ENCODE measurements at places on chromosomes 5 and 9. TPM values are rescaled to one million over a fixed set of nuclear protein-coding genes. Genes with fewer than 3 reads are reported as not detected.

GRCh38 chr9:119765632-119766175 is 396.5 kb upstream of the BRINP1 start:
- no peak for DNase-seq

GRCh38 chr5:88672644-88673252 is 210.2 kb downstream of the MEF2C start:
- no peak for DNase-seq

GRCh38 chr9:81653240-81653639 is 36.1 kb downstream of the TLE1 start:
- no peak for DNase-seq

- DNase-seq = no peak
Measured at GRCh38 chr9:36141288-36141687, 4.8 kb downstream of the GLIPR2 start.

DNA sequence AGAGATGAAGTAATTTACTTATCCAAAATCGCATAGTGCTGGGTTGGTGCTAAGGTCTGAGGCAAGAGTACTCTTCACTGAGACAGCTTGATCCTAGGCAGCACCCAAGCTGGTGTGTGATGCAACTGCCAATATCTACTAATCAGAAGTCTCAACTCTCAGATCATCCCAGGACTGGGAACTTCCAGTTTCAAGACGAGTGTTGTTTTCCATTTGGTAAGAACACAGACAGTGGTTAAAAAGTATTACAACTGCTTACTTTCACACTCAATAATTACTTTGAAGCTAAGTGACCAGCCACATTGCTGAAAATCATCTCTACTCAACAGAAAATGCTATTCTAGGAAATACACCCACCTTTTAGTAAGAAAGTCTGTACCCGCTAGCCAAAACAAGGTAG is 45.3 kb downstream of the FBXW11 start:
- no peak for DNase-seq

DNA sequence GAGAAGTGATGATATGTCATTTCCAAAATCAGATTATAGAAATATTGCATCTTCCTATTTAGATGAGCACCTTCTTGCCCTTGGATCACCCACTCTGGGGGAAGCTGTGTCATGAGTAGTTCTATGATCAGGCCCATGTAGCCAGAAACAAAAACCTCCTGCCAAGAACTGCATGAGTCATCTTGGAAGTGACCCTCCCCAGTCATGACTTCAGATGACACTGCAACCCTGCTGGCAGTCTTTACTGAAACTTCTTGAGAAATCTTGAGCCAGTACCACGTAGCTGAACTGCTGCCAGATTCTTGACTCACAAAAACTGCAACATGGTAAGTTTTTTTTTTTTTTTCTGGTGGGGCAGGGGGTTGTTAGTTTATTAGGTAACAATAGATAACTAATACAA is 439.6 kb upstream of the PTGER4 start:
- DNase-seq = no peak

GRCh38 chr5:84614906-84615305 is 230.2 kb upstream of the EDIL3 start:
- DNase-seq = no peak

GRCh38 chr9:132387133-132387532 is 19.5 kb downstream of the TTF1 start:
- DNase-seq = no peak

TPPP gene
- total RNA-seq = 5.2 TPM

DAPK1 gene
- 79.6 TPM for total RNA-seq

SH3RF2 gene
- total RNA-seq = 25.7 TPM

SLC30A5 gene
- 30.3 TPM for total RNA-seq

ANKRD18B gene
- 6.0 TPM for total RNA-seq

GAS1 gene
- 37.6 TPM for total RNA-seq

Measured in body of pancreas (tissue), 4 donors.